ENCODE measurements at places on chromosomes 13 and 19.

DNA sequence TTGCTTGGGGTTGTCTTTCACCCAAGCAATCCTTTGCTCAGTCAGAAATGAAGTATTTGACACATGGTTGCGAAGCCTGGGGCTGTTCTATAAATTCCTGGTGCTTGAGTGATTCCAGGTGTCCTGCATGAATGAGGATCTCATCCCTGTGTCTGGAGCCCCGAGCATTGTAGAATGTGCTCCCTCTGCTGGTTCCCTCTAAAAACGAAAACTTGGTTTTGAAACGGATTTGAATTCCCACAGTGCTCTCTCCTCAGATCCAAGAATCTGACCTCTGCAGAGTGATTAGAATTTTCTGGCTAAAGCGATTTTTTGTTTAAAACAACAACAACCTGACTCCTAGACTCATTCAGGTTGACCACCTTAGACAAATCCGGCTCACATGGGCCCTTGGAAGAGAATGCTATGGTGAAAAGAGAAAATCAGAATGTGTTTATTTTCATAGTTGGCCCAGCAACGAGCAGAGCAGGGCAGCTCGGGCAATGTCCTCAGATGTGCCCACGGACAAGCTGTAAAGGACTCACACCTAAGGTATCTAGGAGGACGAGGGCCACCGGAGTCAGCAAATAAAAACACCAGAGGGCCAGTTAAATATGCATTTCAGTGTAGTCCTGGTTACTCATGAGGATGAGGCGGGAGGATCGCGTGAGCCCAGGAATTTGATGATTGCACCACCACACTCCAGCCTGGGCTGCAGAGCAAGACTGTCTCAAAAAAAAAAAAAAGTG is 8.7 kb upstream of the ATP12A start:
- DNase-seq: no peak

DNA sequence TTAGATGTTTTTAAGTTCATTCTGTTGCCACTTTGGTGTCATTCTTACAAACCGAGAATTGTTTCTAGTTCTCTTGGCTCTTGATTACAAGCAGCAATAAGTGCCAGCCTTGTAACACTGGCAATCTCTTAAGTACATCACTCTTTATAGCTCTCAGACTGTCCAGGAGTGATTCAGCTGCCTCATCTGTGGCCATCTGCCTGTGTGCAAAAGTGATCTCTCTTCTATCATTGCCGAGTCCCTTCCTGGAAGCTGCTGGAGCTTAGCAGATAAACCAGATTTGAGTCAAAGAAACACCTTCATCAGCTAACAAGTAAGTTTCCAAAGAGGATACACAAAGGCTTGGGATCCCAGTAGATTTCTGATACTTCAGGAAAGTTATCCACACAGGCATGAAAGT is 23.2 kb downstream of the STOML3 start:
- DNase-seq: no peak

DNA sequence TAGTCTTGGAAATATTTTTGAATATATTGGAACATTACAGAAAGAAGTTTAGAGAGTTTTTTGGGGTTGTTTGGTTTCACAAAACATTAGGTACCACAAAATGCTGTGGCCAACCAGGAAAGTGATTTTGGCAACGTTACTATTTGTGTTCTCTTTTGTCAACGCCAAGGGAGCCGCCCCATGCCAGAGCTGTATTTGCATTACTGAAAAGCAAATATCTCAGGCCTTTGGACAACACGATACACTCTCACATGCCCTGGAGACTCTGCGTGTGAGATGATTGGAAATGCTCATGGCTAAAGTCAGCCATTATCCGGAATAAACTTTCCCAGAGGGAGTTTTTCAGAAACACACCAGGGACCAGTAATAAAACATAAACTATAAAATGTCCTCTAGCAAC is 324.6 kb downstream of the SHISA2 start:
- DNase-seq: no peak

- no peak for DNase-seq
Observed at GRCh38 chr13:47457626-47458025, 543.4 kb downstream of the SUCLA2 start.

DNA sequence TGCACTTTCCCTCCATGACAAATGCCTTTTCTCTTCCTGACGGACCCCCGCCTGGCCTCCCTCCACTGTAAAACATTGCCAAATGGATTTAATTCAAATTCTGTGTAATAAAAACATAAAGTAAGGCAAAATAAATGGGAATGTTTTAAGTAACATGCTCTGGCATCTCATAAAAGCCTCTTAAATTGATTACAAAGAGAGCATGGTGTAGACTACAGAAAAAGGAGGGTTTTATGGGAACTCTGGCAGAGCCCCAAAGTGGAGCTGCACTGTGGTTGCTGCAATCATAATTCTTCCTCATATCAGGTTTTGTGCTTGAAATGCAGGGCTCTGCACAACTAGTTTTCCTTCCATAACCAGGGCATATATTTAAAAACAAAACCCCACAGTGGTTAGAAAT is 44.3 kb upstream of the SIAH3 start:
- DNase-seq: no peak

- DNase-seq: no peak
Observed at GRCh38 chr19:31057476-31057875, 291.8 kb downstream of the TSHZ3 start.

- no peak for DNase-seq
Observed at GRCh38 chr13:106382534-106382933, 152.9 kb downstream of the EFNB2 start.

- no peak for DNase-seq
Observed at GRCh38 chr13:25151626-25152195, 20.4 kb downstream of the AMER2 start.

- DNase-seq: no peak
Observed at GRCh38 chr13:94739235-94739634, 26.9 kb upstream of the SOX21 start.

DNA sequence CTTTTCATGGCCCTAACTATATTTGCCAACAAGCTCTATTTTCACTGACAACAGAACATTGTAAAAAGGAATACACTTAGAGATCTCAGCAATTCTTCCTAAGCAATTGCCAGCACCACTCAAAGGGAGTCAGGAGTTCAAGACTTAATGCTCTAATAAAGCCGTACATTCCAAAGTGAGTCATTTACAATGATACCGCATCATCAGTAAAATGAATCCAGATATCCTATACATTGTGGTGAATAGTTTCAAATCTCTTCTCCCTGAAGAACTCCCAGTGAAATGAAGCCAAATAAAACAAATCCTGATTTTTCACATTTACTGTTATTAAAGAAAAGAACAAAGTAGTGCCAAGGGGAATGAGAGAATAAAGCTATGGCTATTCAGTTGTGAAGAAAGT is 2898.7 kb upstream of the PCDH20 start:
- no peak for DNase-seq

DNA sequence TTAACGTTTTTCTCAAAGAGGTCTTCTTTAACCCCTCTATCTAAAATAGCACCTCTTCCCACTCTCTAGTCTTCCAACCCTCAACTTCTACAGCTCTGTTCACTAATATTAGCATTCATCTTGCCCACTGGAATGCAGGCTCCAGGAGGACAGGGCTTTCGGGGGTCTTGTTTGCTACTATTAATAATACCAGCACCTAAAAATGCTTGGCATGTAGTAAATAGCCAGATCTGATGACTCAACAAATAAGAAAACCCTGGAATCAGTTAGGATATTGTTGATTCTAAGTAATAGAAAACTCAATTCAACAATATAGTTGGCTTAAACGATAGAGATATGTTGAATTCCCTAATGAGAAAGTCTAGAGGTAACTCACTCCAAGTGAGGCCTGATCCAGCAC is 14.2 kb downstream of the DYRK1B start:
- DNase-seq: no peak

DNA sequence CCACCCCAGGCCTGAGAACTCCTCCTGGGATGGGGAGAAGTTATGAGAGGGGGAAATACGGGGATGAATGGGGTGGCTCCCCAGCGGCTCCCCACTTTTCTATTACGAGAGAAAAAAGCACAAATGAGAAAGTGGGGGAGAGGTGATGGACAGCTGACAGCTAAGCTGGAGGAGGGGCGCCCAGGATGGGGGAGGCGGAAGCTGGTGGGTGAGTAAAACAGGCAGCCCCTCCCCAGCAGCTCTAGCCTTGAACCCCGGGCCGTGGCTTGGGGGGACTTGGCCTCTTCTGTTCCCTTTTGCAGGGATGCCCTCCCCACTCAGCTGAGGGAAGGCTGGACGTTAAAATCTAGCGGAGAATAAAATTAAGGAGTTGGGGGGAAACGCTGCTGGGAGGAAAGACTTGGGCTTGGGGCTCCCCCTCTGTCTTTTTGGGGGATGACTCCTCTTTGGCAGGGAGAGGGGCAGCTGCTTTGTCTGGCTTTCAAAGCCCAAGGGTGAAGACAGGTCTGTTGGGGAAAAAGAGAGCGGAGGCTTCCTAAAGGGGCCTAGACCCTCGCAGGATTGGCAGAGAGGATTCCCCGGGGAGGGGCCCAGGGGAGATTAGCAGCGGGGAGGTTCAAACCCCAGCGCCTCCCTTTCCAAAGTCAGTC is 1.4 kb upstream of the SAMD1 start:
- DNase-seq: no peak

GRCh38 chr19:13420780-13421179 is 85.5 kb downstream of the CACNA1A start:
- DNase-seq: no peak

DNA sequence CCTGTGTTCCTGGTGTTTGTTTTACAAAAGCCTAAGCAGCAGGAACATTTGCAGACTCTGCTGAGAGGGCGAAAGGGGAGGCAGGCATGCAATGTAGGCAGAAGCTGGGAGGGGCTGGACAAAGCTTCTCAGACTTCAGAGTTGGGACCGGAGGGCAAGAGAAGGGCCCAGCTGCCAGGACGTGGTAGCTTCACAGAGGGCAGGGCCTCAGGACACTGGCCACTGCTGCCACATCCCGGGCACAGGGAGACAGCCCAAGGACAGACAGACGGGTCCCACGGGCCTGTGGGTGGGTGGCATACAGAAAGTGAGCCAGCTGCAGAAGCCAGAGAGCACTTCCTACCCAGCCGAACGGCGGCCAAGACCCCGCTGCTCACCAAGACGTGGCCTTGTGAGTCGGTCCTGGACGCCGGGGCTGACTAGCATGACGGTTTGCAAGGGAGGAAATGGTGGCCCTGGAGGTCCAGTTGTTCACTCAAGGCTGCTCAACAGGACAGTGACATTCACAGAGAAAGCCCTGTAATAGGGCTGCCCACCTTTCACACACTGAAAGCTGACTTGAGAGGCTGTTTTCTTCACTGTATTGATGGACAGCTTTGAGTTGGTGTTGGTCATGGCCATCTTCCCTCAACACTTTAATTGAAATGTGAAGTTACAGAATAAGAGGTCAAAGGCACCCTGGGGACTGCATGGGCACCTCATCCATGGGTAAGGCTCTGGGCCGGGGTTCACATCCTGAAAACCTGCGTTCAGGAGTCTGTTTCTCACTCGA is 23.7 kb upstream of the TFDP1 start:
- DNase-seq: no peak

- DNase-seq: no peak
Observed at GRCh38 chr13:112368883-112369282, 7.3 kb upstream of the SPACA7 start.

DNA sequence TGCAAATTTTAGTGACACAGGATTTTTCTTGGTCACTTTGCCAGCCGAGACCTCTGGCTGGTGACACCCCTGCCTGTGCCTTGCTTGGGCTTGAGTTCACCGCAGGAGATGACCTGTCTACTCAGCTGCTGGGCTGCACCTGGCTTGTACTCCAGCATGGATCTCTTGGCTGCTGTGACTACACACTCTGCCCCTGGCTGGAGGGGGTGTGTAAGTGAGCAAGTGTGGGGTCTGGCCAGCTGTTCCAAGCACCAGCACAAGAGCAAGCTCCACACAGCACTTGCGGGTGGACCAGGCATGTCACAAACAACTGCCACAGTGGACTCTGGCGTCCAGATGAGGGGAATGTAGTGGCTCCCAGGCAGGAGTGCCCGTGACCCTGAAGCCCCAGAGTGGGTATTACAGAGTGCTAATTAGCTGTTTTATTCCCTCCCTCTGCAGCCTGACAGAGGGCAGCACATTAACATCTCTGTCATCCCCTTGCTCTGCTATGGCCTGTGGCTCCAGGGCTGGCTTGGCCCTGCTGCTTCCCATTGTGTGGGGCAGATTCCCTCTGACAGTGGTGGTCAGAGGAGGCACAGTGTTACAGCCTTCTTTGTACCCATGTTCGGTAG is 1387.2 kb downstream of the OLFM4 start:
- DNase-seq: no peak

DNA sequence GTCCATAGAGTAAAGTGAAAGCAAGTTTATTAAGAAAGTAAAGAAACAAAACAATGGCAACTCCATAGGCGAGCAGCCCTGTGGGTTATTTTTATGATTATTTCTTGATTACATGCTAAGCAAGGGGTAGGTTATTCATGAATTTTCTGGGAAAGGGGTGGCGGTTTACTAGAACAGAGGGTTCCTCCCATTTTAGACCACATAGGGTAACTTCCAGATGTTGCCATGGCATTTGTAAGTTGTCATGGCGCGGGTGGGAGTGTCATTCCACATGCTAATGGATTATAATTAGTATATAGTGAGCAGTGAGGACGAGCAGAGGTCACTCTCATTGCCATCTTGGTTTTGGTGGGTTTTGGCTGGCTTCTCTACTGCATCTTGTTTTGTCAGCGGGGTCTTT is 8.4 kb upstream of the DCUN1D2 start:
- DNase-seq: no peak

GRCh38 chr19:58387338-58388174 is 487 bp downstream of the RPS5 start:
- no peak for DNase-seq

- no peak for DNase-seq
Observed at GRCh38 chr13:40694426-40694825, 28.0 kb upstream of the FOXO1 start.

GRCh38 chr13:48853728-48854102 is 122.0 kb upstream of the FNDC3A start:
- no peak for DNase-seq

DNA sequence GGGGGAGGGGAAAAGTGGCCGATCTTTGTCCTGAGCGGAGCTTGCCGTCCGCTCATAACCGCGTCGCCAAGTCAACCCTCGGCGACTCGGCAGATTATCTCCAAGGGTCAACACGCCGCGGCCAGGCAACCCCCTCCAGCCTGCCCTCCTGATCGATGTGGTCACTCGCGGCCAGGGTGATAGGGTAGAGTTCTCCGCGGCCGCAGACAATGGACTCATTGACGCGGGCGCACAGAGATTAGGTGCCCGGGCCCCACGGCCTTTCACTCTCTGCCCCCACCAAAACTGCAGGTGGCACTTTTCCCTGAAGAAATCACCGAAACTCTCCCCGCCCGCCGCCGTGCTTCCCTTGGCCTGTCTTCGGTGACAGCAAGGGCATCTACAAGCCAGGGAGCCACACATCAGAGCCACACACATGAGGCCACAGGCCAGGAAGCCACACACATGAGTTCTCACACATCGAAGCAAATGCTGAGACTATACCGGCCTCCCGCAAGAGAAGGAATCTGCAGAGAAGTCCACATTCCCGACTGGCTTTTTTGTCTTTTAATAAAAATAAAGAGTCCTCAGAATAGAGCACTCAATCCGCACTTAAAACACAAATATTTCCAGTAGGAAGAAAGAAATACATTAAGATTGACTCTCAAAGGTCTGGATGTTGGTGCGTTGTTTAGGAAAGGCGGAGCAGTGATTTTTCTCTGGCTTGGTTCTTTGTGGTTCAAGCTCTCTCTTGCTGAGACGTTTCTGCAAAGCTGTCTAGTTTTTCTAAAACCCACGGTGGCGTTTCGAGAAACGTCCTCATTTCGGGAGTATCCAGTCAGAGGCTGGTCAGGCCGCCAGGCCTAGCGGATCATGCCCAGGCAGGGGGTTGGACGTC is 1.5 kb upstream of the PDX1 start:
- DNase-seq: no peak
